ENCODE measurements at places on chromosomes 12 and 14.

GRCh38 chr14:73472185-73473114 is 14.1 kb upstream of the NUMB start:
- H3K4me3 ChIP-seq, result no peak overlapping the region
- no peaks in the 10 kb centered on the region for H3K36me3 ChIP-seq
- no peaks in the 10 kb centered on the region for H3K4me1 ChIP-seq

- no peak overlapping the region for H3K4me3 ChIP-seq
- no peaks in the 10 kb centered on the region for H3K36me3 ChIP-seq
- peak; percentile 0 for DNase-seq
- H3K27me3 ChIP-seq, result no peaks in the 10 kb centered on the region
Measured at GRCh38 chr14:94381149-94382030, 7.0 kb downstream of the SERPINA1 start.

DNA sequence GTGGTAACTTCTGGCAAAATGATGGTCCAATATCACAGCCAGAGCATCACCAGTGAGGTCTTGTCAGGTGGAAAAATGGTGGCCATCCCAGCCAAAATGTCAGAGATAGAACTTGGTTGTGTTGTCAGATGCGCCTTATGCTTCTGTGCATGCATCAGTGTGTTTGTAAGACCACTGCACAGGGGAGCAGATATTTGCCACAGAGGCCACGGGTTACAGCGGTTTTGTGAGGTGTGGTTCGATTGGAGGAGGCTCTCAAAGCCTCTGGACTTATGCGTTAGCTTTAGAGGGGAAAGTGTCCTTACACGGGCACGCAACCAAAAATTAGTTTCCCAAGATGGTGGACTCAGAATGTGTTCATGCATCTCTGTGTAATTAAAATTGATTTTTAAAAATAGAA is 243.8 kb downstream of the ADGRD1 start:
- H3K4me3 ChIP-seq, result no peak overlapping the region
- no peaks in the 10 kb centered on the region for H3K36me3 ChIP-seq
- no peak overlapping the region for H3K27ac ChIP-seq
- no peaks in the 10 kb centered on the region for H3K27me3 ChIP-seq
- no peak for DNase-seq

- peaks cover 6% of the 10 kb centered on the region for H3K36me3 ChIP-seq
- no peak for DNase-seq
- peak overlapping the region; percentile 95 for H3K27ac ChIP-seq
- H3K4me1 ChIP-seq, result peaks cover 80% of the 10 kb centered on the region
- no peaks in the 10 kb centered on the region for H3K27me3 ChIP-seq
Measured at GRCh38 chr12:124389725-124390441, 95.0 kb downstream of the RFLNA start.

- H3K27ac ChIP-seq, result no peak overlapping the region
- no peak overlapping the region for H3K4me3 ChIP-seq
- no peaks in the 10 kb centered on the region for H3K36me3 ChIP-seq
- H3K4me1 ChIP-seq, result no peaks in the 10 kb centered on the region
- DNase-seq, result no peak
- H3K27me3 ChIP-seq, result no peaks in the 10 kb centered on the region
Measured at GRCh38 chr12:68497702-68498101, 113.0 kb upstream of the RAP1B start.

DNA sequence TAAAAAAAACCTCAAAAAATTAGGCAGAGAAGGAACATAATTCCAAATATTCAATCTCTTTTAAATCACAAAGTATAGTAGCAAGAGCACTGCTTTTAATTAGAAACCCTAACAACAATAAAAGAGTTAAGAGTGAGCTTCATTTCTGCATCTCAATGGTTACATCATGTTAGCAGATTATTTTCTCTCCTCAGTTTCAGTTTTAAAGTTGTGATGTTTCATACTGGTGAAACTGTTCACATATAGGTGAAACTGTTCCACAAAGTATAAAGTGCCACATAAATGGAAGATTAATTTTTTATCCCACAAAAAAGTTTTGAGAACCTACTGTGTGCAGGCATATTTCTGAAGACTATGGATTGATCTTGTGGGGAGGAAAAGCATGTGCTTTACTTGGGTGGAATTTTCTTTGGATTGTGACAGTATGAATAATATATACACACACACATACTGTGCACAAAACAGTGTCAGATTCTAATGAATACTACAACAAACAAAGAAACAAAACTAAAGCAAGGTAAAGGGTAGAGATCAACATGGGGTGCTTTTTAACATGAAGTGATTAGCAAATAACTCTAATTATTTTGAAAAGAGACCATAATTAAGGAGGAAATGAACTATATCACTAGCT is 17.1 kb downstream of the LUM start:
- no peaks in the 10 kb centered on the region for H3K27me3 ChIP-seq
- H3K4me3 ChIP-seq, result no peak overlapping the region
- H3K4me1 ChIP-seq, result no peaks in the 10 kb centered on the region
- DNase-seq, result no peak

- H3K36me3 ChIP-seq, result no peaks in the 10 kb centered on the region
- no peak for DNase-seq
- no peaks in the 10 kb centered on the region for H3K4me1 ChIP-seq
Measured at GRCh38 chr14:70280931-70281330, 78.6 kb downstream of the COX16 start.

- peak overlapping the region; percentile 93 for H3K27ac ChIP-seq
- peaks cover 89% of the 10 kb centered on the region for H3K4me1 ChIP-seq
- H3K36me3 ChIP-seq, result no peaks in the 10 kb centered on the region
- H3K4me3 ChIP-seq, result no peak overlapping the region
- no peaks in the 10 kb centered on the region for H3K27me3 ChIP-seq
- DNase-seq, result peak; percentile 86
Measured at GRCh38 chr14:64717870-64718269, 13.6 kb downstream of the PLEKHG3 start.

DNA sequence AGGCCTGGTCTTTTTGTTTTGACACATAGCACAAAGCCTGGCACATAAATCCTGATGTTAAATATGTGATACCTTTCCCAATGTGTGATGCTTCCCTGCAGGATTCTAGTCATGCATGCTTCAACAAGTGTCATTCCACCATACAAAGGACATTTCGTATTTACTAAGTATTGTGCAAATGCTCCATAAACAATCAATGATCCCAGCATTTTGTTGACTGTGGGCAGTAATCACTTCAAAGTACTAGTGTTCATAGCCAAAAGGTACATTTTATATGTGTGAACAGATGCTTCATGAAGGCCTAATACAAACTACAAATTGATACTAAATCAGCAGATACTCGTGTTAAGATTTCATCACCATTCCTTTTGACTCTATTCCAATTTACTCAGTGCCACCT is 4.4 kb downstream of the CCNB1IP1 start:
- no peaks in the 10 kb centered on the region for H3K27me3 ChIP-seq
- no peak for DNase-seq
- H3K27ac ChIP-seq, result no peak overlapping the region
- H3K36me3 ChIP-seq, result no peaks in the 10 kb centered on the region
- no peak overlapping the region for H3K4me3 ChIP-seq

DNA sequence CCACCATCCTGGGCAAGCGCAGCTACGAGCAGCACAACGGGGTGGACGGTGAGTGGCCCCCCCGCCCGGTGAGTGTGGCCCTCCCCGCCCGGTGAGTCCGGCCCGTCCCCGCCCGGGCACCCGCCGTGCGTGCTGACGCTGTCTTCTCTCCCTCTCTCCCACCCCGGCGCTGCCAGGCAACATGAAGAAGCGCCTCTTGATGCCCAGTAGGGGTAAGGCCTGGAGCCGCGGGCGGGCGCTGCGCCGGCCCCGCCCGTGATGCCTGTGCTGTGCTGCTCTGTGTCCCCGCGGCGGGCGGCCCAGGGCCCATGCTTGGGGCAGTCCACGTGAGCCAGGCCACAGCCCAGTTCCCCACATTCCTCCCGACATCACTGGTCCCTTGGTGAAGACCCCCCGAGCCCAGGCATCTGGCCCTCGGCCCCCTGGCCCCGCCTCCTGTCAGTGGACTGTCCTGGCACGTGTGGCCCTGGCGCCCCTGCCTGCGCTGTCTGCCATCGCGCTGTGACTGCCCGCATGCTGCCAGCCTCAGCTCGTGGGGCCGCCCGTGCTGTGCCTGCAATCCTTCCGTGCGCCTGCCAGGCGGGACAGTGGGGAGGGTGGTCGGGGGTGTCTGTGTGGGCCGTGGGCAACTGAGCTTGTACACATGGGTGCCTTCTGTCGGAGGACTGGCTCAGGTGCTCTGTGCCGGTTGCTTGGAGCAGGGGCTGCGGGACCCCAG is 7.9 kb upstream of the CRIP2 start:
- H3K27ac ChIP-seq, result no peak overlapping the region
- H3K36me3 ChIP-seq, result no peaks in the 10 kb centered on the region
- no peak for DNase-seq

GRCh38 chr12:28543021-28543890 is 353.0 kb downstream of the CCDC91 start:
- no peaks in the 10 kb centered on the region for H3K27me3 ChIP-seq
- H3K4me3 ChIP-seq, result no peak overlapping the region
- no peaks in the 10 kb centered on the region for H3K36me3 ChIP-seq
- no peak overlapping the region for H3K27ac ChIP-seq
- H3K4me1 ChIP-seq, result no peaks in the 10 kb centered on the region

- no peak for DNase-seq
- no peak overlapping the region for H3K27ac ChIP-seq
- H3K4me1 ChIP-seq, result no peaks in the 10 kb centered on the region
- H3K36me3 ChIP-seq, result no peaks in the 10 kb centered on the region
Measured at GRCh38 chr14:71466251-71466650, 466.0 kb upstream of the RGS6 start.

- no peaks in the 10 kb centered on the region for H3K27me3 ChIP-seq
- no peak overlapping the region for H3K4me3 ChIP-seq
- no peak for DNase-seq
- H3K36me3 ChIP-seq, result no peaks in the 10 kb centered on the region
- no peak overlapping the region for H3K27ac ChIP-seq
- H3K4me1 ChIP-seq, result peaks cover 42% of the 10 kb centered on the region
Measured at GRCh38 chr12:26872625-26873024, 39.6 kb upstream of the ITPR2 start.

GRCh38 chr14:101124815-101125214 is 221.3 kb upstream of the RTL1 start:
- no peak overlapping the region for H3K27ac ChIP-seq
- H3K4me1 ChIP-seq, result no peaks in the 10 kb centered on the region
- no peaks in the 10 kb centered on the region for H3K27me3 ChIP-seq
- no peak overlapping the region for H3K4me3 ChIP-seq
- no peak for DNase-seq

- H3K27ac ChIP-seq, result no peak overlapping the region
- H3K4me3 ChIP-seq, result no peak overlapping the region
- no peak for DNase-seq
- H3K36me3 ChIP-seq, result peaks cover 11% of the 10 kb centered on the region
Measured at GRCh38 chr12:121232977-121233627, 23.2 kb downstream of the P2RX4 start.

DNA sequence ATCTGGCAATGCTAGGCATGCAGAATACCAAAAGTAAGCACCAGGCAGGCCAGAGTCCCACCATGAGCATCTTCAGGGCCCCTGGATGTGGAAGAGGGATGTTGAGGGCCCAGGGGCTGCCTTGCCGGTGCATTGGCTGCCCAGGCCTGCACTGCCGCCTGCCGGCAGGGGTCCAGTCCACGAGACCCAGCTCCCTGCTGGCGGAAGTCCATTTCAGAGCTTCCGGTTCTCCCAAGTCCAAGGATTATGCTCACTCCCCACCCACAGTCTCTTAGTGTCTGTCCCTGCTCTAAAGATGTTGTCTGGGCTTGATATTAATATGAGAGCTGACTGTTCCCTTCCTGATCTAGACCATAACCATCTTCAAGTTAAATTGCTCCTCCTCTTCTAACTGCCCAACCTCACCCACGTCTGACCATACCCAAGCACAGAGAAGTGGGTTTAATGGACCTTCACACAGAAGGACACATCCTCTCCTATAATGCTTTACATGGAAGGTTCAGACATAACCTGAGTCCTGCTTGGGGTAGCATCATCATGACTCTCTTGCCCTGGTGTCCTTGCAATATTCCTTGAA is 117.4 kb downstream of the DAD1 start:
- peak; percentile 70 for DNase-seq
- no peak overlapping the region for H3K4me3 ChIP-seq
- H3K4me1 ChIP-seq, result no peaks in the 10 kb centered on the region
- H3K36me3 ChIP-seq, result no peaks in the 10 kb centered on the region

- H3K4me3 ChIP-seq, result no peak overlapping the region
- H3K27ac ChIP-seq, result peak overlapping the region; percentile 43
Measured at GRCh38 chr12:56631790-56632700, 1.9 kb upstream of the BAZ2A start.

- no peaks in the 10 kb centered on the region for H3K27me3 ChIP-seq
- no peaks in the 10 kb centered on the region for H3K36me3 ChIP-seq
- peaks cover 97% of the 10 kb centered on the region for H3K4me1 ChIP-seq
- peak overlapping the region; percentile 63 for H3K27ac ChIP-seq
- DNase-seq, result no peak
Measured at GRCh38 chr14:64196056-64196455, 98.1 kb downstream of the ESR2 start.

DNA sequence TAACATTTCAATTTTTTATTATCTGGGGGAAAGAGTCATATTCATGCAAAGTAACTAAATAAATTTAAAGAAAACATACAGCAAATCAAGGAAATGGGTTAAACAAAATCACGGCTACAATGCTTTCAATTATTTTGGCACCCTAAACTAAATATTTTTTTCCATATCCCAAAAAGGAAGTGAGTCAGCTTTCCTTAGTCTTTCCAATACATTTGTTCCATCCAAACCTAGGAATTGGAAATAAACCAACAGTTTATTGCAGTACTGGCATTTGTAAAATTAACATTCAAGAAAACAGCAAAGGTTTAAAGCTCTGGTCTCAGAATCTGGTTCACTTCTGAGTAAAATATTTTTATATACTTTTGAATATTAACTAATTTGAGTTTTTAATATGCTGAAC is 89.2 kb downstream of the BCL2L14 start:
- no peaks in the 10 kb centered on the region for H3K36me3 ChIP-seq
- no peak for DNase-seq
- no peak overlapping the region for H3K27ac ChIP-seq
- no peaks in the 10 kb centered on the region for H3K27me3 ChIP-seq
- H3K4me3 ChIP-seq, result no peak overlapping the region

GRCh38 chr12:56628671-56629458 is 1.3 kb downstream of the BAZ2A start:
- H3K27me3 ChIP-seq, result no peaks in the 10 kb centered on the region
- peak; percentile 77 for DNase-seq
- peaks cover 54% of the 10 kb centered on the region for H3K4me1 ChIP-seq
- peak overlapping the region; percentile 92 for H3K27ac ChIP-seq
- H3K4me3 ChIP-seq, result peak overlapping the region; percentile 97

DNA sequence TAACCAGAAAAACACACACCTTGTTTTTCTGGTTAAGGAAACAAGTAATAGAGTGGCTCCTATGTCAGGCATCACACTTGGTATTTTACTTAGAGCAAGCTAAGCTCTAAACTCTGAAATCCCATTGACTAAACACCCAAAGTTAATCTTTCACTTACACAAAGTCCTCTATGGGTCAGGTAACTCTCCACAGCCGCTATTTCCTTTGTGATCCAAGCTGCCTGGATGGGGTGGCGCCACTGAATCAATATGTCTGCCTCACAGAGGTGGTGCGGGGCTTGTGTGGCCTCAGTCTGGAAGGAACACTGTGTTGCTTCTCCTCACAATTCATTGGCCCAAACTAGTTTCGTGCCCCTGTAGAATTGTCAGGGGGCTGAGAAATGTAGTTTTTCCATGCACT is 160.0 kb upstream of the E2F7 start:
- H3K27me3 ChIP-seq, result no peaks in the 10 kb centered on the region
- H3K36me3 ChIP-seq, result no peaks in the 10 kb centered on the region
- no peak overlapping the region for H3K27ac ChIP-seq
- no peaks in the 10 kb centered on the region for H3K4me1 ChIP-seq

GRCh38 chr14:83023369-83023768 is 1489.7 kb upstream of the SEL1L start:
- no peaks in the 10 kb centered on the region for H3K27me3 ChIP-seq
- no peaks in the 10 kb centered on the region for H3K4me1 ChIP-seq
- H3K4me3 ChIP-seq, result no peak overlapping the region
- no peak for DNase-seq
- H3K27ac ChIP-seq, result no peak overlapping the region
